ENCODE measurements at places on chromosomes 4 and X.
A peak's percentile ranks its signal among the peaks of the same experiment; 100 is the strongest.

DNA sequence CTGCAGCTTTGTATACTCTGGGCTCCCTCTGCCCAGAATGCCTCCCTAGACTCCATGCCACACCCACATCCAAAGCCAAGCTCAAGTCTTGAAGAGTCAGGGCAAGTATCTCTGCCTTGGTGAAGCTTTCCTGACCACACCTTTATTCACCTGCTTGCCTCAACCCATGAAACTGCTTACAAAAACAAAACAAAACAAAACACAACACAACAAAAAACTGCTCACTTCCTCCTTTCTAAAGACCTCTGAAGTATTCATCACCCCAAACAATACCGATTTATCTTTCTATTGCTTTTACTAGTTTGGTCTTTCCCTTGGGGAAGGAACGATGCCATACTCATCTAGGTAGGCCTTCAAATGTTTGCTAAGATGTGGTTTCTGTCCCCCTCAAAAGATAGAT, 45.0 kb downstream of the TMEM165 start:
- H3K4me3 ChIP-seq, result no peak overlapping the region
- H3K27me3 ChIP-seq, result no peaks in the 10 kb centered on the region
- no peak overlapping the region for H3K27ac ChIP-seq
- H3K4me1 ChIP-seq, result peaks cover 3% of the 10 kb centered on the region
- no peaks in the 10 kb centered on the region for H3K36me3 ChIP-seq

DNA sequence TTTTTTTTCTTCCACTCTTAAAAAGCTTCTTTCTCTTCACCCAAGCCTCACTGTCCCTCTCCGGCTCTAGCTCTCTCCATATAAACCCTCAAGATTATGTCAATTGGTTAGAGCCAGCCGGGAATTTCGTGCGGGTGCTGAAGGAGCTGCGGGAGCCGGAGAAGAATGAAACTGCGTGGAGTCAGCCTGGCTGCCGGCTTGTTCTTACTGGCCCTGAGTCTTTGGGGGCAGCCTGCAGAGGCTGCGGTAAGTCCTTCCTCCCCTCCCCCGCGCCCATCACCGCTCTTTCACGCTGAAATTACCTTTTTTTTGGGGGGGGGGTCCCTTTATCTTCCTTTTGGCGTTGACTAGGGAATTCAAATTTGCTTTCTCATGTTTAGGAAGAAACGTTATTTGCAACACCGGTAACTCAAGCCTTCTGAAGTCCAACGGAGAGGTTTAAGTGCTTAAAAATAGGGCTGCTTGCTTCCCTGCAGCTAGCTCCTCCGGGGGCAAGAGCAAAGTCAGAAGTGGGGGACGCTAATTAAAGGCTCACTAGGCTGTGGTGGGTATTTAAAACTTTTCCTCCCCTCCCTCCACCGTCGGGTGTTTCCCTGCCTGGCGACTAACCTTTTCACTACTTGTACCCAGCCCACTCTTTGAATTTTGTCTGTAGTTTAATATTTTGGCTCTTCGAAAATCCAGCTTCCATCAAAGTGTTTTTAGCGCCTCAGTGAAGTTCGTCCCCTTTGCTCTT, 491 bp downstream of the COL4A5 start:
- no peak overlapping the region for H3K4me3 ChIP-seq
- H3K27me3 ChIP-seq, result peaks cover 3% of the 10 kb centered on the region
- H3K36me3 ChIP-seq, result no peaks in the 10 kb centered on the region
- H3K27ac ChIP-seq, result no peak overlapping the region
- no peak for DNase-seq

DNA sequence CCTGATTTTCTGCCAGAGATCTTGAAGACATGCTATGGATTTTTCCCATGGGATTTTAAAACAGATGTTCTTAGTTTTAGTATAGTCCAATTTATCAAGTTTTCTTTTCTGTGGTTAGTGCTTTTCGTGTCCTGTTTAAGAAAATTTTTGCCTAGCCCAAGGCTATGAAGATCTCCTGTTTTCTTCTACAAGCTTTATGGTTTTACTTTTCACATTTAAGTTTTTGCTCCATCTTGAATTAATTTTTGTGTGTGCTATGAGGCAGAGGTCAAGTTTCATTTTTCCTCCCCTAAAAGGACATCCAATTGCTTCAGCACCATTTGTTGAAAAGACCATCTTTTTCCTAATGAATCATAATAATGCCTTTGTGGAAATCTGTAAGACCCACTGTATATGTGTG, 65.6 kb downstream of the POLR2B start:
- DNase-seq, result no peak
- H3K27me3 ChIP-seq, result no peaks in the 10 kb centered on the region
- H3K27ac ChIP-seq, result no peak overlapping the region
- no peaks in the 10 kb centered on the region for H3K4me1 ChIP-seq
- no peaks in the 10 kb centered on the region for H3K36me3 ChIP-seq
- H3K4me3 ChIP-seq, result no peak overlapping the region

- DNase-seq, result no peak
- no peaks in the 10 kb centered on the region for H3K4me1 ChIP-seq
- H3K27me3 ChIP-seq, result no peaks in the 10 kb centered on the region
- no peak overlapping the region for H3K27ac ChIP-seq
- no peak overlapping the region for H3K4me3 ChIP-seq
Observed at GRCh38 chrX:42797651-42798269, 19.8 kb upstream of the PPP1R2C start.

DNA sequence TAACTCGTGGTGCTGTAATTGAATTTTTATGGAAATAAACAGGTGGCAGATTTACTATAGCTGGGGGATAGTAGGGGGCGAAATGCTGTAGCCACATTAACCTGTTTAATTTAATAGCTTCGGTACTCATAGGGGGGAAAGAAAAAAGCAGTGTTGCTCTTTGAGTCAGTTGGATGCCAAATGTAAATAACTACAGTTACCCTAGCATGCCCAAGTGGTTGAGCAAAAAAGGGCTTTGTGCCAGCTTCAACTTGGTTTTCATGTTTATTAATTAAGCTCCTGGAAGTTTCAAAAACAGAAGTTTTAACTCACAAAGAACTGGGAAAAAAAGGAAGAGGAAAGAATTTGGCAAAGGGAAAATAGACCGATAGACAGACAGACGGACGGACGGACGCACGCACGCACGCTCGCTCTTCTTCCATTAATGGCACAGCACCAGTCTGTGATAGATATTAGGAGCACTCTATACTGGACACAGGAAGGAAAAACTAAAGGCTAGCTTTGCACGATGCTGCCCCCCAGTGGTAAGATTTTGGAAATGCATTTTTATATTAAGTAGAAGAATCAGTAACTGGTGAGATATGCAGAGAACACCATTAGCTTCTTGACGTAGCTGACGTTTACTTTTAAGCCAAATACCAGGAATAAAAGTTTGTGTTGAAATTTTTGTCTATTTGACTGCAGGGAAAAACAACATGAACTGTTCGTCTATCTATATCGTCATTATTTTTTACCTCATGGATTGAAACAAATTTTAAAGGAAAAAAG, 151.8 kb downstream of the SLC7A11 start:
- H3K4me1 ChIP-seq, result no peaks in the 10 kb centered on the region
- no peak overlapping the region for H3K27ac ChIP-seq
- no peaks in the 10 kb centered on the region for H3K27me3 ChIP-seq

- H3K4me3 ChIP-seq, result no peak overlapping the region
- no peaks in the 10 kb centered on the region for H3K4me1 ChIP-seq
- H3K27me3 ChIP-seq, result no peaks in the 10 kb centered on the region
- H3K36me3 ChIP-seq, result no peaks in the 10 kb centered on the region
- H3K27ac ChIP-seq, result no peak overlapping the region
Observed at GRCh38 chr4:96775501-96775900, 935.6 kb downstream of the PDHA2 start.

- no peak overlapping the region for H3K4me3 ChIP-seq
- DNase-seq, result no peak
- H3K27ac ChIP-seq, result no peak overlapping the region
- no peaks in the 10 kb centered on the region for H3K4me1 ChIP-seq
- H3K27me3 ChIP-seq, result no peaks in the 10 kb centered on the region
- no peaks in the 10 kb centered on the region for H3K36me3 ChIP-seq
Observed at GRCh38 chr4:52248820-52249219, 197.7 kb downstream of the SPATA18 start.

- H3K27ac ChIP-seq, result no peak overlapping the region
- H3K4me1 ChIP-seq, result no peaks in the 10 kb centered on the region
- no peak overlapping the region for H3K4me3 ChIP-seq
- no peaks in the 10 kb centered on the region for H3K27me3 ChIP-seq
- H3K36me3 ChIP-seq, result no peaks in the 10 kb centered on the region
- no peak for DNase-seq
Observed at GRCh38 chrX:151697522-151697921, 2.3 kb downstream of the PRRG3 start.

GRCh38 chr4:173490256-173490655, 39.8 kb downstream of the HAND2 start:
- no peaks in the 10 kb centered on the region for H3K27me3 ChIP-seq
- no peak overlapping the region for H3K4me3 ChIP-seq
- no peak overlapping the region for H3K27ac ChIP-seq
- no peaks in the 10 kb centered on the region for H3K36me3 ChIP-seq
- no peak for DNase-seq
- no peaks in the 10 kb centered on the region for H3K4me1 ChIP-seq

GRCh38 chr4:84492290-84492689, 6.8 kb downstream of the NKX6-1 start:
- no peak overlapping the region for H3K4me3 ChIP-seq
- H3K36me3 ChIP-seq, result no peaks in the 10 kb centered on the region
- no peaks in the 10 kb centered on the region for H3K4me1 ChIP-seq
- H3K27ac ChIP-seq, result no peak overlapping the region

- DNase-seq, result peak; percentile 2
- H3K27ac ChIP-seq, result no peak within 1 kb of the TSS
Observed at GRCh38 chrX:106903291-106903824, at the start of gene RIPPLY1. RIPPLY1 (minus strand) TSS chrX:106903341; CDS start chrX:106903287, 54 bp downstream.

GRCh38 chr4:169567916-169568315, 44.5 kb downstream of the NEK1 start:
- H3K27ac ChIP-seq, result no peak overlapping the region
- no peaks in the 10 kb centered on the region for H3K36me3 ChIP-seq
- H3K4me3 ChIP-seq, result no peak overlapping the region
- no peaks in the 10 kb centered on the region for H3K4me1 ChIP-seq
- DNase-seq, result no peak

DNA sequence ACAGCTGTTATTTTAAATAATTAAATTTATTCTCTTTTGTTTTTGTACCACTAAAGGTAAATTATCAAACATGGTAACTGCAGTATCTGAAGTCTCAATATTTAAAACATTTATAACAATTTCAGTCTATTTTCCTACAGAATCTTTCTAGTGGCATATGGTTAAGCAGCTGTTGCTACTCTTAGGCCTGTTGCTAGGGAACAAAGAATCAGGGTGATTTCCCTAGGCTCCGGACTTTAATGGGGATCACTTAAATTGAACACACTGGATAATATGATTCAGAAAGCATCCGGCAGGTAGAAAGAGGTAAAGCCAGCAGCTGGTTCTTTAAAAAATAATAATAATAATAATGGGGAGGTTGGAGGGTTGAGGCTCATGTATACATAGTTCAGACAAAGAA, 17.6 kb downstream of the FBXO8 start:
- no peak for DNase-seq
- no peaks in the 10 kb centered on the region for H3K27me3 ChIP-seq
- no peaks in the 10 kb centered on the region for H3K36me3 ChIP-seq
